ENCODE measurements at places on chromosomes 6 and 20.
A peak's percentile ranks its signal among the peaks of the same experiment; 100 is the strongest.

DNA sequence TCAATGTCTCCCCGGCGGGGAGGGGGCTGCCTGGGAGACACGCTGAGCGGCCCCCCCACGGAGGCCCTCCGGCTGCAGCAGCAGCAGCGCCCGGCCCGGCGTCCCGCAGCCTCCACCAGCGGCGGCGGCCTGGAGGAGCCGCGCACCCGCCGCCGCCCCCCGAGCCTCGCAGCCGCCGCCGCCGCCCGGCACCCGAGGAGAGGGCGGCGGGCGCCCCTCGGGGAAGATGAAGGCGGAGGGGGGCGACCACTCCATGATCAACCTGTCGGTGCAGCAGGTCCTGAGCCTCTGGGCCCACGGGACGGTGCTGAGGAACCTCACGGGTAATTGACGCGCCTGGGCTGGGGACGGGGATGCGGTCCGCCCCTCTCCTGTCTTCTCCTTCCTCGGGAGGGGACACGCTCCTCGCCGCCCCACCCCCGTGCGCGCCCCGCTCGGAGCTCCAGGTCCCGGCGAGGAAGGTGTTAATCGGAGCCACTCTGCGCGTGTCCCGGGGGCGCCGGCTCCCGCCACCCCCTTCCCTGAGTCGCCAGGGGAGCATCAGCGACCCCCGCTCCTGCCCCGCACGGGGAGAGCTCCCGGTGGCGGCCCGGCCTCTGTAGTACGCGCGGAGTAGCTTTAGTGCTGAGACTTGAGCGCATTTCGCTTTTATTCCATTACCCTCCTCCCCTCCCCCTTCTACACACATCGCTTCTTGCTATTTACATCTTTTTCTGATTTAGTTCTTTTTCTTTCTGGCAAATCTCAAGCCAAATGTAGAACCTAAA lies 686 bp downstream of the TMEM170B start:
- DNase-seq: no peak

- DNase-seq: no peak
Measured at GRCh38 chr6:46215213-46215612, 44.4 kb upstream of the ENPP5 start.

DNA sequence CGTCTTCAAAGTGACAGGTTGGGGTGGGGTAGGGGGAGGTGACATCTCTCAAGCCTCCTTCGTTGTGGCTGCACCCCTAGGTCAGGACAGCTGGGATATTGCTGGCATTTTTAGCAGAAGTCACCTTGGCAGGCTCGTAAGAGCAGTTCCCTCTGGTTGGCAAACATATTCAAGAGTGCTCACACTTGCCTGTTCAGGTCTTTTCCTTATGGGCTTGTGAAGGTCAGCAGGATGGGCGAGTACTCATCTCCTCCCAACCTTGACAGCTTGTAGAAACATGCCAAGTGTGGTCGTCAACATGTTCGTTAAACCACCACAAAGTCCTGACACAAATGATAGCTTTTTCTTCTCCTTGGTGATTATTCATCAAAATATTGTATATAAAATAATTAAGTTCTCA lies 113.6 kb downstream of the HDGFL1 start:
- DNase-seq: no peak

DNA sequence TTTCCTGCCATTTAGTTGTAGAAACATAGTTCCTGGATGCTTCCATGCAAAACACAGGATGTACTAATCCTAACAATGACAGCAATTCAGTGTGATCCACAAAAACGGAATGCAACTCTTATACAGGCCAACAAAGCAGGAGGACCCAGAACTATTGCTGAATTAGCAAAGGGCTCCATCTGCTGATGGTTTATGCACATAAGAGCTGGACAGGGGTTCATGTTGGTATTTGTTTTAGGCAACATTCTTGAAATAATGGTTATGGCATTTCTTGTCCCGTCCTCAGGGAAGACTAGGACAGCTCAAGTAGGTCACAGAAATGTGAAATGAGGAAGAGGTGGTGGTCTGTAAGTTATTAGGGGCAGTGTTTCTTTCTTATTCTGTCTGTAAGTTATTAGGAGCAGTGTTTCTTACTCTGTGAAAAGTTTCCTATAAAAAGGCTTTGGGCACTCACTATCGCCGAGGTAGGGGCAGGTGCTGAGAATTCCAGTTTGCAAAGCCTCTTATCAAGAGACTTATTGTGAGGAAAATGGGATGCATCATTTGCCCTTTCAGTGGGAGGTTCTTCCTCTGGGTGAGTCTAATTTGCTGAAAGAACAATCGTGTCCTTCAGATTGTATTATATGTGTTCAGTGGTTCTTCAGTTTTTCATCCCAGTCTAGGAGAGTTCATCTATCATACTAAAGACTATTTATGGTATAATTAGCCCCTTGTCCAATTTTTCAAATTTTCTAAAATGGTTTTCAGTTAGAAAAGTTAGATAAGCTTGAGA lies 171.1 kb downstream of the MCHR2 start:
- DNase-seq: peak; percentile 3

DNA sequence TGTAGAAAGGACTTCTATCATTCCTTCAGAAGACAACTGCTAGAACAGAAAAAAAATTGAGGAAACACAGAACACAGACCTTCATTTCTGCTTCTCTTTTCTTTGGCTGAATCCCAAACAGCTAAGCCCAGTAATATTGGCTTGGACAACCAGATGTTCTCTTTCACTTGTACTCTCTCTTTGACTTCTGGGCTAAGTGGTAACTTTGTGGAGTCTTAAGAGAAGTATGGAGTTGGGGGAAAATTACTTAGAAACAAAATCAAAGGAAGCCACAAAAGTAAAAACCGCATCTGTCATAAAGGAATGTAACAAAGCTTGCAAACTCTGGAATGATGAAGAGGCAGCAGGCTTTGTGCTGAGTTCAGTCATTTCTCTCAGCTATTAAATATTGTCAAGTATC lies 587.5 kb downstream of the CBLN4 start:
- no peak for DNase-seq

DNA sequence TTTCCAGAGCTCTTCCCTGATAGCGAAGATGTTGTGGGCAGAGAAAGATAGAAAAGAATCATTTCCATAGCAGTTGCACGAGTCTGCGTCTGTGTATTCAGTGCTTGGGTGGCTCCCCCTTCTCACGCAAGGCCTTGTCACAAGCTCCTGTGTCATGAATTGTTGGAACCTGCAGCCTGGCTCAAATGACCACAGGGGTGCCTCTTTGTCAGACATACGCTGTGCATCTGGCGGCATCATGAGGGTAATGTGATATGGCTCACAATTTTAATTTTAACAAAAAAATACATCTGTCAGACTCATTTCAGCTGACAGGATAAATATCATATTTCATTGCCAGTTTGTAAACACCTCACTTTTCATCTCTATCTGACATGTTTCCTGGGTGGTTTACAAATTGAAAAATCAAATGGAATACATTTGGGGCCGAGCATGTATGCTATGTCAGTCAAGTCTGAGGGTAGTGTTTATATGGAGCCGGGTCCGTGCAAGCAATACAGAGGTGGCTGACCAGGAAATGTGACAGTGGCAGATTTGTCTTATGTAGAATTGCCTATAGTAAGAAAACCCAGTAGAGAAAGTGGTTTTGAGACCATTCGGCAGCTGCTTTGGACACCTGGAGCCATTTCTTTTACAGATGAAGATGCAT lies 90.9 kb downstream of the CAP2 start:
- no peak for DNase-seq

GRCh38 chr20:41887500-41887899 lies 269.3 kb upstream of the CHD6 start:
- DNase-seq: no peak

GRCh38 chr6:163438940-163439335 lies 24.4 kb downstream of the QKI start:
- no peak for DNase-seq

- DNase-seq: peak; percentile 75
Measured at GRCh38 chr20:49534255-49534712, 33.7 kb downstream of the PTGIS start.
